ENCODE measurements at places on chromosomes 1 and 21.

- no peak for DNase-seq
Measured at GRCh38 chr1:21095976-21096375, 80.7 kb downstream of the EIF4G3 start.

- no peak for DNase-seq
Measured at GRCh38 chr1:163399976-163400601, 78.3 kb downstream of the NUF2 start.

GRCh38 chr1:4736254-4736653, 81.8 kb downstream of the AJAP1 start:
- no peak for DNase-seq

DNA sequence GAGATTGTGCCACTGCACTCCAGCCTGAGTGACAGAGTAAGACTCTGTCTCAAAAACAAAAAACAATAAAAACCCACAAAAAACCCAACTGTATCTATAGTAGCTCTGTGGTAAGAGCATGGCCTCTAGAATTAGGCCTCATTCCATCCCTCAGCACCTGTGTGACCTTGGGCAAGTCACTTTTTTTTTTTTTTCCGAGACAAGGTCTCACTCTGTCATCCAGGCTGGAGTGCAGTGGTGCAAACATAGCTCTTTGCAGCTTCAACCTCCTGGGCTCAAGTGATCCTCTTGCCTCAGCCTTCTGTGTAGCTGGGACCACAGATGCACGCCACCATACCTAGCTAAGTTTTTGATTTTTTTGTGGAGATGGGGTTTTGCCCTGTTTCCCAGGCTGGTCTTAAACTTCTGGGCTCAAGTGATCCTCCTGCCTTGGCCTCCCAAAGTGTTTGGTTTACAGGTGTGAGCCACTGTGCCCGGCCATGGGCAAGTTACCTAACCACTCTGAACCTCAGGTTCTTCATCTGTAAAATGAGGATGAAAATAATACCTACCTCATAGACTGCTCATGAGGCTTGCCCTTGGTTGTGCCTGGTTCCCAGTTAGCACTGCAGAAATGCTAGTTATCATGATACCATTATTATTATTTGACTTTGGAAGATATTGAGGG, 15.3 kb upstream of the MYOM3 start:
- DNase-seq, result no peak

GRCh38 chr1:54995835-54996234, 2.9 kb upstream of the BSND start:
- DNase-seq, result no peak
